ENCODE measurements at places on chromosomes 4 and X. TPM values are rescaled to one million over a fixed set of nuclear protein-coding genes. Genes with fewer than 3 reads are reported as not detected.
A peak's percentile ranks its signal among the peaks of the same experiment; 100 is the strongest.

Gene NPY5R
- total RNA-seq: 2.2 TPM

Gene HSD17B13
- 0.49 TPM for total RNA-seq

Gene FAM9C
- not detected for total RNA-seq

Gene NLGN3
- 0.64 TPM for total RNA-seq

Gene SHROOM2
- 16.7 TPM for total RNA-seq

Gene ETDA
- not detected for total RNA-seq

Gene TMEM47
- 9.4 TPM for total RNA-seq

Gene BGN
- 108 TPM for total RNA-seq

Gene PHKA1
- total RNA-seq: 4.3 TPM

Gene CT45A1
- total RNA-seq: not detected

Gene DOK7
- total RNA-seq: 2.4 TPM

- H3K4me3 ChIP-seq: no peak overlapping the region
- no peak overlapping the region for H3K27ac ChIP-seq
- H3K27me3 ChIP-seq: no peaks in the 10 kb centered on the region
- H3K36me3 ChIP-seq: no peaks in the 10 kb centered on the region
- H3K4me1 ChIP-seq: no peaks in the 10 kb centered on the region
Observed at GRCh38 chr4:89243733-89244252, 63.8 kb downstream of the GPRIN3 start.

DNA sequence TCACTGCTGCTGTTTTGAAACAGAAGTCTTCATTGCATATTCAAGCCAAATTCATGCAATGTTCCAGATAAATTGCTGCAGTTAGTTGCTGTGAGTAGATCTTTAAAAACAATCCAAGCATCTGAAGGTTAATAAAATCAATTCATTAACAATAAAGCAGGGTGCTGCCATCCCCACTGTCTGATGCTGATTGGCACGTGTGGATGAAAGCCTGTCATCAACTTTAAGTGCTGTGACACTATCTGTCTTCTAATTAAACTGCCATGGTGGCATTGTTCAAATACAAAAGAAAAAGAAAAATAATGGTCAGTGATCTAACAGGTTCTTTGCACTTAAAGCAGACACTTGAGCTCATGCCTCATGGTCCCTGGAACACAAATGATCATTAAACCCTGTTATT lies 63.0 kb upstream of the MND1 start:
- no peak for DNase-seq
- peaks cover 6% of the 10 kb centered on the region for H3K4me1 ChIP-seq
- no peak overlapping the region for H3K4me3 ChIP-seq
- H3K27me3 ChIP-seq: no peaks in the 10 kb centered on the region

- H3K4me1 ChIP-seq: no peaks in the 10 kb centered on the region
- no peaks in the 10 kb centered on the region for H3K27me3 ChIP-seq
- no peak overlapping the region for H3K27ac ChIP-seq
- no peaks in the 10 kb centered on the region for H3K36me3 ChIP-seq
- H3K4me3 ChIP-seq: no peak overlapping the region
Observed at GRCh38 chrX:23380581-23380980, 45.9 kb downstream of the PTCHD1 start.

- no peak overlapping the region for H3K27ac ChIP-seq
- H3K4me1 ChIP-seq: no peaks in the 10 kb centered on the region
- DNase-seq: no peak
- H3K27me3 ChIP-seq: peaks cover 21% of the 10 kb centered on the region
Observed at GRCh38 chr4:5967783-5968182, 50.4 kb downstream of the C4orf50 start.

- H3K4me3 ChIP-seq: peak within 1 kb of the TSS; percentile 64
- DNase-seq: peak; percentile 66
- H3K4me1 ChIP-seq: peaks cover 8% of the 10 kb centered on the region
Observed at GRCh38 chrX:129523079-129523911, at the start of gene SMARCA1. TSS of gene SMARCA1 (minus strand) at chrX:129523490. CDS start at chrX:129523370, 120 bp downstream.

- no peak overlapping the region for H3K4me3 ChIP-seq
- H3K4me1 ChIP-seq: no peaks in the 10 kb centered on the region
- H3K27ac ChIP-seq: no peak overlapping the region
- no peaks in the 10 kb centered on the region for H3K27me3 ChIP-seq
Observed at GRCh38 chr4:189207872-189208271, 732.8 kb upstream of the FRG1 start.

DNA sequence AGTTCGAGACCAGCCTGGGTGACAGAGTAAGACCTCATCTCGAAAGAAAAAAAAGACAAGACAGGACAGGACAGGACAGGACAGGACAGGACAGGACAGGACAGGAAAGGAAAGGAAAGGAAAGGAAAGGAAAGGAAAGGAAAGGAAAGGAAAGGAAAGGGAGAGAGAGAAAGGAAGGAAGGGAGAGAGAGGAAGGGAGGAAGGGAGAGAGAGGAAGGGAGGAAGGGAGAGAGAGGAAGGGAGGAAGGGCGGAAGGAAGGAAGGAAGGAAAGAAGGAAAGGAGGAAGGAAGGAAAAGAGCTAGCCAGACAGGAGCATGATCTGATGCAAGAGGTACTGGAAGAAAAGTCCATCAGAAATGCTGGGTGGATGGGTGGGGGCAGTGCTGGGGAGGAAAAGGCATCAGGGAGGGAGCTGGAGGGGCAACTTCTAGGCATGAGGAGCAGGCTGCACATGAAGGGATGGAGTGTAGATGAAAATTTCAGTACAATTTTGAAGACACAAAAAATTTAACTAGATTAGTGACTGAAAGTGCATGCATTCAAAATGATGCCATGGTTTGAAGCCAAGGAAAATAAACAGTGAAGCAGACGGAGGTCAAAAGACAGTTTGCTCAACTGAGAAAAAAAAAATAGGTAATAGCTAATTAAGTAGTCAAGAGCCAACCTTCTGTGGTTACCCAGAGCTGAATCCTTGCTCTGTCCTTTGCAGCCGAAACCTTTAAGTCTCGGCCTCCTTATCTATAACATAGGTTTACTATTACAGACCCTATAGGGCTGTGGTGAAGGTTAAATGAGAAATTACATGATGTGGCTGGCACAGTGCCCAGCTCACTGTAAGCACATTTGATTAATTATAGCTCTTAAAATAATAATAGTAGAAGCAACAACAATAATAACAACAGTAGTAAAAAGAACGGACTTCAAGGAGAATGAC lies 59.9 kb downstream of the ZNF827 start:
- no peaks in the 10 kb centered on the region for H3K27me3 ChIP-seq
- no peak overlapping the region for H3K27ac ChIP-seq
- H3K4me3 ChIP-seq: no peak overlapping the region
- DNase-seq: no peak
- H3K4me1 ChIP-seq: peaks cover 42% of the 10 kb centered on the region
- H3K36me3 ChIP-seq: no peaks in the 10 kb centered on the region

DNA sequence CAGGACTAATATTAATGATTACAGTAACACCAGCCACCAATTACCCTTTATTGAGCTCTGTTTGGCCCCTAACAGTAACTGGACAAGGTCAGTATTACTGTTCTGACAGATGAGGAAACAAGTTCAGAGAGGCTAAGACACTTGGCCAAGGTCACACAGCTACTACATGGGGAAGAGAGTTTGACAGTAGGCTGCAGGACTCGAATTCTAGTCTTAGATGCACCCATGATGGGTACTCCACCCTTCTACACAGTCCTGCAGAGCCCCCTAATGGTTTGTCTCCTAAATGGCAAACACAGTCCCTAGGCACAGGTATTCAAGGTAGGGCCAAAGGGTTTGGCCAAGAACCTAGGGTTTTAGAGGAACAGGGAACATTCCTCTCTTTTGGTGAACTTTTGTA lies 93.9 kb downstream of the NSUN7 start:
- H3K4me3 ChIP-seq: no peak overlapping the region
- H3K4me1 ChIP-seq: no peaks in the 10 kb centered on the region
- DNase-seq: no peak
- H3K27me3 ChIP-seq: no peaks in the 10 kb centered on the region
- H3K36me3 ChIP-seq: peaks cover 6% of the 10 kb centered on the region

GRCh38 chrX:48677516-48677915 lies 6.1 kb upstream of the WAS start:
- no peak for DNase-seq
- H3K27me3 ChIP-seq: no peaks in the 10 kb centered on the region
- H3K4me3 ChIP-seq: peak overlapping the region; percentile 71
- no peak overlapping the region for H3K27ac ChIP-seq
- peaks cover 13% of the 10 kb centered on the region for H3K4me1 ChIP-seq
- no peaks in the 10 kb centered on the region for H3K36me3 ChIP-seq

DNA sequence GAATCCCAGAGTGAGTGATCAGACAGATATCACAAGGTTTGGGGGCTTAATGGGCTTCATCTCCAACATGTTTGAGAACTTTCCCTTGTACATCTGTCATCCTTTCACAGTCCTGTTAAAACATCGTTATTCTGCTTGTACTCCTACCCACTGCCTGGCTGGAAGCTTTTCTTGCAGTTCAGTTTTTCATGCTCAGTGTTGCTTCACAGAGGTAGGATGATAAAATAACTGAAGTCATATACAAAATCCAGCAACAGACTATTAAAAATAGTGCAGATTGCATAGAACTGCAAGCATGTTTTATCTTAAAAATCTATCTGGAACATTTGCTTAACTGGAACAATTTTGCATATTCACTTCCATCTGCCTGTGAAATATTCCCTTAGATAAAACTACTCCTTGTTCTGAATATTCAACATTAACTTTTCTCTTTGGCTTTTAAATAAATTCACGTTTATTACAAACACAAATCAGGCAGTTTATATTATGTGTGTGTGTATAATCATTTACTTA lies 579.6 kb upstream of the IGFBP7 start:
- no peaks in the 10 kb centered on the region for H3K4me1 ChIP-seq
- DNase-seq: no peak
- no peaks in the 10 kb centered on the region for H3K36me3 ChIP-seq

DNA sequence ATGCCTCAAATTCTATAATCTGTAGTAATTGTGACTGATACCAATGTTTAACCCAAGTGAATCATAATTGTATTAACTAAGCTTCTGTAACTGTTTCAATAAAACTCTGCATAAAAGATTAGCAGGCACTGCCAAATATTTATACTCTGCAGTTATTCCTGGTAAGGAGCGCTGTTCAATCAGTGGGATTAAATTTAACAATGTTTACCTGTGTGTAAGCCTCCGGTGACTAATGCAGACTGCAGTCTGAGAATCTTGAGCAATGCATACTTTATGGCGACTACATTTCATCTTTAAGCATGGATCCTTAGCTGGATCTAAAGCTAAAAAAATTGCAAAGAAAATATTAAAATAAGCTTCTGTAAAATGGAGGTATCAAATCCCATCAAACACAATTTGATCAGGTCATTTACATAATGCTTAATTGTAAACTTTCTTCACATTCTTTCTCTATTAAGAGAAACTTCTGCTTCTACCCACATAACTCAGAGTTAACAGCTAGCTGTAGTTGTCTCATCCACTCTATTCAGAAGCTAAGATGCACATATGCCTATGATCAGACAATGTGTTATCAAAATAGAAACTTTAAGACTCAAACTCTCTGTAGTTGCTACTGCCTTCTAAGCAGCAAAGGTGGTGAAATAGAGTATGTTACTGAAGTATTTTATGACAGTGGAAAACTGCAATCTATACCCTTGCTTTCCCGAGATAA lies 234.0 kb downstream of the SPOCK3 start:
- no peaks in the 10 kb centered on the region for H3K27me3 ChIP-seq
- DNase-seq: no peak

GRCh38 chrX:148417934-148418333 lies 82.5 kb upstream of the AFF2 start:
- no peaks in the 10 kb centered on the region for H3K4me1 ChIP-seq
- no peaks in the 10 kb centered on the region for H3K27me3 ChIP-seq
- no peaks in the 10 kb centered on the region for H3K36me3 ChIP-seq
- no peak overlapping the region for H3K27ac ChIP-seq

DNA sequence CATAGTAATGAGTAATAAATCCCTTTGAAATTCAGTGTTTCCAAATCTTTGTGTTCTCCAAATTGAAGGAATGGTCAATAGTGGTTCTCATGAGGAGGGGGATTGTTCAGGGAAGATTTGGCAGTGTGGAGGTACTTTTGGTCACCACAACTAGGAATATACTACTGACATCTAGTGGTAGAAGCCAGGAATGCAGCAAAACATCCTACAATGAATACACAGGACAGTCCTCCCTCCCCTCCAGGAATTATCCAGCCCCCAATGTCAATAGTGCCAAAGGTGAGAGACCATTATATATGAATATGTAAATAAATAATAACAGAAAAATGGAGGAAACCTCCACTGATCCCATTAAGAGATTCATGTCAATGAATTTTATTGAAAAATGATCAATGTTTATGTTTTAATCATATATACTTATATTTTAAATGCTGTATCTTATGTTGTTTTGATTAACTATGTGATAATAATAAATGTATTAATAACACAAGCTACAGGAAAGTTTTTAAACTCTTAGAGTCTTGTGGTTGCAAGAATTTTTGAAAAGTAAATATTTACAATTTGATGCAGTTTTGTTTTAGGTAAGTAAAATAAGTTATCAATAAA lies 14.4 kb upstream of the FAM9A start:
- no peak for DNase-seq
- no peaks in the 10 kb centered on the region for H3K27me3 ChIP-seq
- no peaks in the 10 kb centered on the region for H3K4me1 ChIP-seq
- no peak overlapping the region for H3K27ac ChIP-seq
- no peak overlapping the region for H3K4me3 ChIP-seq
- H3K36me3 ChIP-seq: no peaks in the 10 kb centered on the region

DNA sequence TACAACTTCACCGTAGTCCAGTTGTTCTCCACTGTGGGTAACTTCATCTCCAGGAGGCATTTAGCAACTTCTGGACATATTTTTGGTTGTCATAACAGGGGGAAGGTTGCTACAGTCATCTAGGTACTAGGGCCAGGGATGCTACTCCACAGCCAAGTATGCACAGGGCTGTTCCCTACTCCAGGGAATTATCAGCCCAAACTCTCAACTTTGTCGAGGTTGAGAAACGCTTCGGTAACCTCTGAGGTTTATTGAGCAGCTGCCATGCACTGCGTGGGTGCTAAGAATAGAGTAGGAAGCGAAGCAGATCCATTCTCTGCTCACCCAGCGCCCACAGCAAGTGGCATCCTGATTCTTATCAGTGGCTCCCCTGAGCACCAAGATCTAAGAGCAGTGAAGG lies 8.2 kb downstream of the FGFBP1 start:
- peaks cover 6% of the 10 kb centered on the region for H3K27me3 ChIP-seq
- no peak overlapping the region for H3K4me3 ChIP-seq
- no peak for DNase-seq
- no peaks in the 10 kb centered on the region for H3K4me1 ChIP-seq
- H3K36me3 ChIP-seq: no peaks in the 10 kb centered on the region

DNA sequence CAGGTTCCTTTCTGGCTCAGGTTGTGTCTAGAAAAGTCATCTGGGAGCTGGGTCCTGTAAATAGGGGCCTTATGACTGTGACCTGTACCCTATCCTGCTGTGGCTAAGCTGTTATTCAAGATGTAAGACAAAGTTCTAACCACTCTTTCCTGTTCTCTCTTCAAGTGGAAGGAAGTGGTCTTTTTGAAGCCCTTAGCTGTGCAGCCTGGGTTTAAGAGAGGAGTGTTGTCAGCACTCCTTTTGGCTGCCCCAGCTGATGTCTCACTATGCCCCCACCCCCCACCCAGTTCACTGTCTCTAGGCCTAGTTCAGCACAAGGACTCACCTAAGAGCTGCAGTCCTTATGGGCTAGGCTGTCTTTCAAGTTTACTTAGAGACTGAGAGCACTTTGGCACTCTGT lies 1069.5 kb downstream of the FAM133A start:
- no peak for DNase-seq
- H3K4me1 ChIP-seq: no peaks in the 10 kb centered on the region
- no peaks in the 10 kb centered on the region for H3K27me3 ChIP-seq
- H3K27ac ChIP-seq: no peak overlapping the region
- no peak overlapping the region for H3K4me3 ChIP-seq

GRCh38 chr4:71221510-71222466 lies 117.0 kb upstream of the SLC4A4 start:
- no peak for DNase-seq
- H3K27ac ChIP-seq: no peak overlapping the region
- no peaks in the 10 kb centered on the region for H3K36me3 ChIP-seq
- no peaks in the 10 kb centered on the region for H3K27me3 ChIP-seq
